ELF-1 (cell line): ENCODE measurements at places on chromosomes 12 and 14.

DNA sequence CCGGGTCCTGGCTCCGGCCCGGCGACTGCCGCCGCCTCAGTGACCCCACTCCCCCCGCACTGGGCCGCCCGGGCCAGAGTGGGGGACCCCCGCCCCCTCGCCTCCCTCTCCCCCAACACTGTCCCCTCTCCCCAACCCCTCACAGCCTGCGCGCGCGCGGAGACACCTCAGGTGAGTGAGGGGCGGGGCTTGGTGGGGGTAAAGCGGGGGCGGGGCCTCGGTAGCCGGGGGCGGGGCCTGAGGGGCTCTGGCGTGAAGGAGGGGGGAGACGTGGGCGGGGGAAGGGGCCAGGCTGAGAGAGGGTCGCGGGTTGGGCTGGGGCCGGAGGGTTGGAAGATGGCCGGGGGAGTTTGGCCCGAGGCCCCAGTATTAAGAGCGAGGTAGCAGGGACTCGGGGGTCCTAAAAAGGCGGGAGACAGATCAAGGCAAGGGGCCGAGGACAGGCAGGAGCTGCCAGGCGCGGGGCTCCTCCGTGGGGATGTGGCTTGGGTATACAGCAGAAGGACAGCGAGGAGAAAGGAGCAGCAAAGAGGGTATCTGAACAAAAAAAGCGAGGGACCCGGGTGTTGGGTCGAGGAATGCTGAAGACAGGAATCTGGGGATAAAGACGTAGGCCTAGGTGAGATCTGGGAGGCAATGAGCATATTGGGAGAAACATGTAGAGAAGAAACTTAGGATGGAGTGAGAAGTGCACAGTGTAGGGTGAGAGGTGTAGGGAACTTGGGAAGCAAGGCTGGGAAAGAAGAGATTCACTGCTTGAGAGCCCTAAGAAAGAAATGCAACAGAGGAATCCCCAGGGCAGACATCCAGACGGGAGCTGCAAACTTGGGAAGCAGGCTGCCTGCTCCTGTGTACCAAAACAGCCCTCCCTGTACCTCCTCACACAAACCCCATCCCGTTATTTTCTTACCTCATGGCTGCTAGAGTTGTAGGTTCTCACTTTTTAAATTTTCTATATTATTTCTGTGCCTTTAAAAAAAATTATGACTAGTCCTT lies 10.8 kb downstream of the SUOX start:
- DNase-seq = peak; percentile 69

GRCh38 chr12:65055859-65056258 lies 65.2 kb downstream of the WIF1 start:
- DNase-seq = peak; percentile 8

DNA sequence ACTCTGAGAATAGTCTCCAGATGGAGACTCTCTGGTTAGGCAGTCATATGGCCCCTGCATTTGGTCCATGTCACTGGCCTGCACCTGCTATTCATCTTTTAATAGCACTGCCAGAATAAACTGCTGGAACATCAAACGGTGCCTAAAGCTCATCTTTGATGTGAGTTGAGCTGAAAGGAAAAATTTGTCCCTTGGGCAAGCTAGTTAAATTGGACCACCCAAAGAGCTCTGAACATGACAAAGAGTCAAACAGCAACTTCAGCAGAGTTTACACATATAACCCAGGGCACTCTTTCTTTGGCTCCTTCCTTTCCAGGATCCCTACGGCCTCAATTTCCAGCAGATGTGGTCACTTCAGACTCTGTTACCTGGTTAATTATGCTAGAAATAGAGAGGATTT lies 269.9 kb downstream of the RPL10L start:
- DNase-seq = peak; percentile 81

DNA sequence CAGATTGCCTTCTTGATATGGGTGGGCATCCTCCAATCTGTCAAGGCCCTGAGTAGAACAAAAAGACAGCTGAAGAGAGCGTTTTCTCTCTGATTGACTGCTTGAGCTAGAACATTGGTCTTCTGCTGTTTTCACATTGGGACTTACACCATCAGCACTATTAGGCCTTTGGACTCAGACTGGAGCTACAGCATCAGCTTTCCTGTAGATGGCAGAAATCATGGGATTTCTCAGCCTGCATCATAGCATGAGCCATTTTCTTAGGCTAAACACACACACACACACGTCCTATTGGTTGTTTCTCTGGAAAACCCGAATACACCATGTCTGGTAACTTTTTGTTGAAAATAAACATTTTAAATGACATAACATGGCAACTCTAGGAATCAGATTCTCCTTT lies 15.8 kb upstream of the PPM1A start:
- no peak for DNase-seq

- no peak for DNase-seq
Observed at GRCh38 chr12:10737249-10737648, 14.1 kb upstream of the YBX3 start.

DNA sequence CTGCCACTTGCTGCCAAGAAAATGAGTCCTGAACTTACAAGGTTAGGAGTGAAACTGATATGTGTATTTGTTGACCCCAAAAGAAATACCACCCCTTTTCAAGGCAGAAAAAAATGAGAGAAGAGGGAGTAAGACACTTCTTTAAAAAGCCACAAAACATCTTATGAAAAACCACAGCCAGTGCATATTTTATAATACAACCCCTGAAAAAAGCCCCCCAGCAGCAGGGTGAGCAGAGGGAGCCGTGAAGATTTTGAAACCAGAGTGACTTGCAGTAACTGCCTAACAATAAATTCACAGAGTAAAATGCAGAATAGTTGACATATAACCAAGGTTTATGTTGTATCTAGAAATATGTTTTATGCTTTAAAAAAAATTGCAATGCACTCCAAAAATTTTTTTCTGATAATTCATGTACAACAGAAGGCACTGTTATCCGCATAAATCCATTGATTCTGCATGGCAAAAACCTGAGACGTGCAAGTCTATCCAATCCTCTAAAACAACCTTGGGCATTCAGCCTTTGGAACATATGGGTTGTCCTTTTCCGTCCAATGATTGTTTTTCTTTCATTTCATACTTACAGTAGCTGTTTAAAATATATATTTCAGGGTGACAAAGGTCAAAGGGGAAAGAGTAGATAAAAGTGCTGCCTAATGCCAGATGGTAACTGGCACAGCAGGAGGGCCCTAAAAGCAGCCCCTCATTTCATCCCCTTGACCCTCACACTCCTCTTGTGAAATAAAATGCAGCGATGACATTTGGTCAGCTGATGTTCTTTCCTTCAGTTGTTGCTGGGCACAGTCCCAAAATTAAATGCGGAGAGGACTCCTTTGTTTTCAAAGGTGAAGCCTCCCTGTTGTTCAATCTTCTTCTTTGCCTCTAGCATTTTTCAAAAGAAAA lies 65.3 kb downstream of the IPO8 start:
- no peak for DNase-seq

GRCh38 chr14:64292197-64292596 lies 2.0 kb downstream of the ESR2 start:
- no peak for DNase-seq
